Activated CD8-positive, alpha-beta memory T cell treated with anti-CD3 and anti-CD28 coated beads for 1 hour (primary cell): ENCODE measurements at places on chromosomes 3 and 15.
A peak's percentile ranks its signal among the peaks of the same experiment; 100 is the strongest.

DNA sequence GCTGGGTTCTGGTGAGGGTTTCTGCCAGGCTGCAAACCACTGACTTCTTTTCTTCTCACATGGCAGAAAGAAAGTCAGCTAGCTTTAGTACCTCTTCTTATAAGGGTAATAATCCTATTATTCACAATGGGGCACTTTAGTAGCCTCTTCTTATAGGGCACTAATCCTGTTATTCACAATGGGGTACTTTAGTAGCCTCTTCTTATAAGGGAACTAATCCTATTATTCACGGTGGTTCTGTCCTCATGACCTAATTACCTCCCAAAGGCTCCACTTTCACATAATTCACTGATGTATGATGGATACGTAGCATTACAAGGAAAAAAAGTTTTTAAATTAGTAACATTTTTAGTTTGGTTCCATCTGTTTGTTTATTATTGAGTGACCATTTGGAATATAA is 671.3 kb downstream of the NSUN3 start:
- DNase-seq = no peak

DNA sequence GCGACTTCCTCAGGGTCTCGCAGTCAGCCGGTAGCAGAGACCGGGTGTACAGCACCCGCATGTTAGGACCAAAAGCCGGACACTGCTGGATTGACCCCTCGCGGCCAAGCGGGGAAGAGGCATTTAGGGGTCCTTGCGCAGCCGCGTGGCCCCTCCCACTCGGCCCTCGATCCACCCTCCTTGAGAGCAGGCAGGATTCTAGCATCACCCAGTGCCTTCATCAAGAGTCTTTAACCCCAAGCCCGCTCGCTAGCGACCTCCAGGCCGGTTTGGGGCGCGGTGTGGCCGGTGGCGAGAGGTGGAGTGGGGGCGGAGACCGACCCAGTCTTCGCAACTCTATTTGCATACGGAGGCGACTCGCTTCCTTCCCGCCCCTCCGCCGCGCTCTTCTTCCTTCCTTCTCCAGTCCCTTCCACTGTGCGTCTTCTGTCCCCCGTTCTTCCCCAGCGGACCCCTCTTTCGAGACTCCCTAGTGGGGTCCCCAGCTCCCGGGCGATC is at the start of gene ST6GAL1:
Gene ST6GAL1, plus strand, starts transcription at position 384 of the 498 bp plus-strand sequence. CDS start 112,178 bp downstream, outside the sequence.
- peak; percentile 47 for DNase-seq

DNA sequence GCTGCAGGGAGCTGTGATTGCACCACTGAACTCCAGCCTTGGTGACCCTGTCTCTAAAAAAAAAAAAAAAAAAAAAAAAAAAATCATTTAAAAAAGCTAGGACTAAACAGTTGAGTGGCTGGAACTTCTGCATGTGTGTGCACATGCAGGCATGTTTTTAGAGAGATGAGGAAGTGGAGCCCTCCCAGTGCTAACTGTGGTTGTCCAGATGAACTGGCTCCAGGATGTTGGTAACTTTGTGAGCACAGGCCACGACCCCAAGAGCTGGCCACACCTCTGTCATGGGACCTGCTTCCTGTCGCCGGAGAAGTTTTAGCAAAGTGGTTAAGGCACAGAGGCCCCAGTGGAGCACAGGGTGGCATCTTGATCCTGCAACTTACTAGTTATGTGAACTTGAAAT is 27.0 kb downstream of the CHCHD6 start:
- no peak for DNase-seq

- no peak for DNase-seq
Measured at GRCh38 chr3:190432216-190432615, 17.5 kb downstream of the TMEM207 start.

DNA sequence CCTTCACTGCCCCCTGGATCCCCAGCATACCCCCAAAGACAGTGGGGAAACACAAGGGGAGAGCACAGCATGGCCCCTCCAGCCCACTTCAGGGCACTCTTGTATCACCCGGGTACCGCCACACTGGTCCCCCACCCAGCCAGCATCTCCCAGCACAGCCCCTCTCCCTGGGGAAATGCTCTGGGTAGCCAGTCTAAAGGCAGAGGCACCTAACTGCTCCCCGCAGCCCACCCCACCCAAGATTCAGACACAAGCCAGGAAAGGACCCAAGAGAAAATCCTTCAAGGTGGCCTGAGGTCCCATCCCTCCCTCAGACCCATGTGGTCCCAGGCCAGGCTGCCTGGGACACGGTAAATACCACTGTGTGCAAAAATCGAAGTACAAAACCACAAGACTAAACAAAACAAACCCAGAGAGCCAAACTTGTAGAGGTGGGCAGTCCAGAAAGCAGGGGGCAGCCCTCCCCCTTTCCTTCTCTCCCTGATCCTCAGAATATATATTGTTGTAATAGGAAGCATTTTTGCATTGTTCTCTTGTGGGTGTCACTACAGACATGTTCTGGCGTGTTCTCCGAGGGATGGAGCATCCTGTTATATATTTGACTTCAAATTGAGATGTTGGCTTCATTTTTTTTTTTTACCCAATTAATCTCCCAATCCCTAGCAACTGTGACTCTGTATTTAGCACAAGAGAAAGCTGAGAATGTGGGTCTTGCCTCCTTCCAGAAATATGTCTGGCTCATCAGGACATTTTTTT is 51.7 kb downstream of the GRIP2 start:
- no peak for DNase-seq

DNA sequence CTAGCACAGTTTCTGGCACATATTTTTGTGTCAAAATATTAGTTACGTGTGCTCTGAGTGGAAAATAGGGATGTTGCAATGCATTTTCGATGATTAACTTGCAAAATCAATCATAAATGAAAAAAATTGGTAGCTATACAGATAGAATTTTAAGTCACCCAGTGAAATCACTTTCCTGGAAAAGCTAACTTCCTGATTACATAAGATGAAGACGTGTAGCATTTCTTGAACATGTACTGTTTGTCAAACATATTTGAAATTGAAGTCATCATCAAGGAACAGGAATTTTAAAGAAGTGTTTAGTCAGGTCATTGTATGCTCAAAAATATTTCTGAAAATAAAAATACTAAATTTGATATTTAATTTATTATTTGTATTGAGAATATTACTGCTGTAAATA is 977.7 kb downstream of the PLOD2 start:
- no peak for DNase-seq

- no peak for DNase-seq
Measured at GRCh38 chr3:175316799-175317198, 457.7 kb downstream of the NAALADL2 start.

DNA sequence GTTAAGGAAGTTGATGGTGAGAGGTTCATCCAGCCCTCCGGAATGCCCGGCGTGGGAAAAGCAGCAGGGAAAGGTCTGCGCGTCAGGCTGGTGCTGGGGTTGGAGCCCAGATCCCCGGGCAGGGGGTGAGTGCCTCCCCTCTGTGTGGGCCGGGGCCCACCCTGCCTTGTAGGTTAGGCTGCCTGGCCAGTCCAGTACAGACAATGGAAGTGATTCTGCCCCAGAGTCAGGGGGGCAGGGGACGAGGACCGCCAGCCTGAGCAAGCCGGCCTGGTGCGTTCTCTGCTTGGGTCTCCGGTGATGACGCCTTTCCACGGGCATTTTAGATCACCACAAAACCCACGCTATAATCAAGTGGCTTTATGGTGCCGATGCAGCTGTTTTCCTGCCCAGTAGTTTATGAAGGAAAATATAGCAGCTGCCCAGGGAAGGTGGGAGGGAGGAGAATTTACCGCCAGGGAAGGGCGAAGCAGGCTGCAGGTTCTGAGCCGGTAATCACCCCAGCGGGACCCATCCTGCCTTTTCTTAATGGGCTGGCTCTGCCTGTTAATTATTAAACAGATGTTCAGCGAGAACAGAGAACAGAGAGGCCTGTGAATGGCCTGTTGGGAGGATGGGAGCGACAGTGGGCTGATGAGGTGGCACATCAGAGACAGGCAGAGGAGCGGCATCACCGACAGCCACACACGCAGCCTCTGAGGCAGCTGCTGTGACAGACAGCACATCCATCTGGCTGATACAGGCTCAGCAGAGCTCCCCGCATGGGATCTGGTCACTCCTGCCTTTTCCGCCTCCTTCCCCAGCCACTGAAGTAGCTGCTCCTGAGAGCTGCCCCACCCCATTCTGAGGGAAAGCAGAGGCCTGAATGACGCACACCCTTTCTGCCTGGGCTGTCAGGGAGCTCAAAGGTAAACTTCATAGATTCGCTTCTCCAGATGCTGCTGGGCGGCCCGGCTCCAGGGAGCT is 35.2 kb downstream of the BDH1 start:
- DNase-seq = no peak

GRCh38 chr15:91032919-91033803 is 10.8 kb upstream of the VPS33B start:
- peak; percentile 29 for DNase-seq

DNA sequence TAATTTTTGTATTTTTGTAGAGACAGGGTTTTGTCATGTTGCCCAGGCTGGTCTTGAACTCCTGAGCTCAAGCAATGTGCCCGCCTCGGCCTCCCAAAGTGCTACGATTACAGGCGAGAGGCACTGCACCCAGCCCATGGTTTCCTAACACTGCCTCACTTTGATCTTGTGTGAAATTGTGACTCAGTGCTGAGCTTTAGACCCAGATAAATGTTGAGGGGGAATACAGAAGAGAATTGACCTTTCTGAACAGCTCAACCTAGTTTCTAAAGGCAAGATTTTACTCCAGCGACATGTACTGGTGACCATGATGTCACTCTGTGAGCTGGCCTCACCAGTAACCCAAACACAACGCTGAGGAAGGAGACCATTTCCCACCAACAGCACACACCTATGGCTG is 73.5 kb downstream of the ATP1B3 start:
- DNase-seq = no peak

DNA sequence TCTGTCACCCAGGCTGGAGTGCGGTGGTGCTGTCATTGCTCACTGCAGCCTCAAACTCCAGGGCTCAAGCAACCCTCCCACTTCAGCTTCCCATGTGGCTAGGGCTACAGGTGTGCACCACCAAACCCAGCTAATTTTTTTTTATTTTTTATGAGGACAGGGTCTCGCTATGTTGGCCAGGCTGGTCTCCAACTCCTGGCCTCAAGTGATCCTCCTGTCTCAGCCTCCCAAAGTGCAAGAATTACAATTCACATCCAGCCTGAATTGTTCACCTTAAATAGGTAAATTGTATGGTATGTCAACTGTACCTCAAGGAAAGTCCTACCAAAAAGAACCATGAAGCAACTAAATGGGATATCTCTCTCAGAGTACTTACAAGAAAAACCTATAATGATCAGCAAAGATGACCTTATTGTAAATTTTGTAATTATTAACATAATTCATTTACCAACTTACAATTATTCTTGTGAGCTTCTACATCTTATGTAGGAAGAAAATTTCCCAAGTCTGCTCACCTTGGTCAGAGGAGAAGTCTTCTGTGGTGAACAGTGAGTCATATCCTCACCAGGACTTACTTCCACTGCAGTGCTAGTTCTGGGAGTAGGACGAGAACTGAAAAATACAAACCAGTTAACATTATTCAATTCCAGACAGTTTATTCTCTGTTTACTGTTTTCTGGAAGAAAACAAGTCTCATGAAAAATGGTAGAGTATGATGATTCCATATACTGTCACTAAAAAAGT is 54.4 kb downstream of the ULK4 start:
- DNase-seq = no peak

DNA sequence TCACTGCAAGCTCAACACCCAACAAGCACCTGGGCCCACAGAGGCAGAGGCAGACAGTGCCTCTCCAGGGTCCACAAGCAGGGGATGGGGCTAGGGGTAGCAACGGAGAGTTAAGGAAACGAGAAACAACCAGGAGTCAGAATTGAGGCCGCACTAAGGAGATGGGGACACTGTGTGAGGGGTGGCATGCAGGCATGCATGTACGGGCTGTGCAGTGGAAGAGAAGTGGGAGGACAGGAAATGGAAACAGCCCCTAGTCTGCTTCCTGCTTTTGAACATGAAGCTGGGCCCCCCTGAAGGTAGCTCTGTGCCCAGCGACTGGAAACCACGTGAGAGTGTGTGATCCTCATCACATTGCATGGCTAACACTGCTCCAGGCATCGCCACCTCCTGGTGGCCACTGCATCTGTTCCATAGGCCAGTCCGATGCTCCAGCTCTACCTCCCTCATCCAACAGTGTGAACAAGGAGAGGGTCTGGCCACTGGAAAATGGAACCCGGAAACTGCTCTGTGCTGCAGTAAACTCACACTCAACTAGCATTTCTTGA is 44.0 kb downstream of the XXYLT1 start:
- no peak for DNase-seq

- DNase-seq = no peak
Measured at GRCh38 chr15:87570206-87570605, 686.3 kb downstream of the NTRK3 start.

GRCh38 chr3:43770426-43771103 is 79.8 kb downstream of the ABHD5 start:
- no peak for DNase-seq

DNA sequence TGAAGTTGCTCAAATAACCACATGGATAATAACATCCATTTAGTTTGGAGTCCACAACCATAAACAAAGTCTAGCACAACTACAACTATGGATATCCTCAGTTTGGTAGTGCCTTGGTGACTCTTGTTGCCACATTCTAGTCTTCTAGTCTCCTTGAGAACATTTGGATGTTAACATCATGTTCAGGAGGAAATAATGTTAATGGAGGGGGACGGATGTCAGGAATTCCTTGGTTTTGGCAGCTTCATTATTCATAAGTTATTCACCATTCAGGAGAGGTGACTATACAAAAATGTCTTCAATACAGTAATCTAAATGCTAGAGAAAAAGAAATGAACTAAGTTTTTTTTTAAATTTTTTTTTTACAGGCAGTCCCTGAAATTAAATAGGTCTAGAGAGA is 26.4 kb upstream of the GABPB1 start:
- DNase-seq = no peak

DNA sequence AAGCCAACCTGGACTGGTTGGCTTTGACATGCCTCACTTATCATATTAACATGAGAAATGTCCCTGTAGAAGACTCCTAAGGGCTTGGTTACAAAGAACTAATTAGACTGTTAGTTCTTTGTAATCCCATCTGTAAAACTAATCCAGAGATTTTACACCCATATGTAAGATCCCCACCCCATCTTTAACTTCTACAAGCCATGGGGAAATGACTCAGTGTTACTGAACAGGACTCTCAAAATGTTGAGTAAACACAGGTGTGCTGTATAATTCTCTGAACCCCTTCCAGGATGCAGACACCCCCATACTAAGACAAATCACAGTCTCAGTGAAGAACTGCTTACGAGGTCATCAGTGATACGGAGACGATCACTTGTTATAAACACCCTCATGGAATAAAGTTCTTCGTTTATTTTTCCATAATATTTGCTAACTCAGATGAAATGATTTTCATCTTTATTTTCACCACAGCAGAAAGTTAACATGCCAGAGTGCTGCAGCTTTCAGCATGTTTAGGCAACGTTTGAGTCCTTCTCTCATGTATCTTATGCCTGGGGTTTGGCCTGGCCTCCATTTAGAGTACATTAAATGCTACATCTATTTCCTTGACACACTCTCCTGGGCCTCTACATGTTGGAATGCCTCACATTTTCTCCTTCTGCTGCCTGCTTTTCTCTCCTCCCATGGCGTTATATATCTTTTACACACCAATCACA is 55.3 kb upstream of the LEKR1 start:
- no peak for DNase-seq
